ENCODE measurements at places on chromosomes 7 and 10. TPM values are rescaled to one million over a fixed set of nuclear protein-coding genes. Genes with fewer than 3 reads are reported as not detected.

CASTOR2 gene
- total RNA-seq = 3.3 TPM

PPP1R9A gene
- total RNA-seq = 0.16 TPM

KNDC1 gene
- not detected for total RNA-seq

GPR158 gene
- total RNA-seq = not detected

FBXL15 gene
- 11.7 TPM for total RNA-seq

SLC13A1 gene
- not detected for total RNA-seq

BMPER gene
- total RNA-seq = not detected

OPN1SW gene
- total RNA-seq = not detected

FLNC gene
- total RNA-seq = 0.12 TPM

CELF2 gene
- 137 TPM for total RNA-seq

FAM171A1 gene
- 7.0 TPM for total RNA-seq

C7orf57 gene
- 1.1 TPM for total RNA-seq

MYL10 gene
- total RNA-seq = not detected

PDK4 gene
- total RNA-seq = not detected

HOXA11 gene
- 0.10 TPM for total RNA-seq

AZGP1 gene
- total RNA-seq = not detected

TBXAS1 gene
- 1.5 TPM for total RNA-seq

LZTS2 gene
- 12.1 TPM for total RNA-seq

BAIAP2L1 gene
- total RNA-seq = 2.3 TPM

SUN3 gene
- total RNA-seq = 0.54 TPM

CFAP43 gene
- not detected for total RNA-seq

TMEM178B gene
- total RNA-seq = 0.06 TPM

LIPK gene
- not detected for total RNA-seq

Data from activated naive CD8-positive, alpha-beta T cell treated with anti-CD3 and anti-CD28 coated beads for 36 hours (primary cell).